ENCODE measurements at places on chromosomes 1 and 21.

DNA sequence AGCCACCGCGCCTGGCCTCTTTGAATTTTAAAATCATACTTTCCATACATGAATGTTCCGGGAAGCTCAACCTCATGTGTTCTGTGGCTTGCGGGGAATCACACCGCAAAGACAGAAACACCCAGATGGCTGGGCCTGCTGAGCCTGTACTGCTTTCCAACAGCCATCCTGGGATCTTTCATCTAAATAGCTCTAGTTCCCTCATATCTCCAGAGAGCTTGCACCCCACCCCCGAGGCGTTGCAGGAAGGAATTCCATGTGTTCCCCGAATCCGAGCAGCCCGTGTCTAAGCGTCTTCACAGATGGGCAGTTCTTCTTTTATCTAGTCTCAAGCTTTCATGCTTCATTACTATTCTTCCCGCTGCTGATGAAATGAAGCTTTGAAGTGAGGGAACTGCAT, 66.4 kb downstream of the IGSF21 start:
- DNase-seq = no peak

GRCh38 chr21:36350282-36350910, 30.4 kb downstream of the MORC3 start:
- no peak for DNase-seq

DNA sequence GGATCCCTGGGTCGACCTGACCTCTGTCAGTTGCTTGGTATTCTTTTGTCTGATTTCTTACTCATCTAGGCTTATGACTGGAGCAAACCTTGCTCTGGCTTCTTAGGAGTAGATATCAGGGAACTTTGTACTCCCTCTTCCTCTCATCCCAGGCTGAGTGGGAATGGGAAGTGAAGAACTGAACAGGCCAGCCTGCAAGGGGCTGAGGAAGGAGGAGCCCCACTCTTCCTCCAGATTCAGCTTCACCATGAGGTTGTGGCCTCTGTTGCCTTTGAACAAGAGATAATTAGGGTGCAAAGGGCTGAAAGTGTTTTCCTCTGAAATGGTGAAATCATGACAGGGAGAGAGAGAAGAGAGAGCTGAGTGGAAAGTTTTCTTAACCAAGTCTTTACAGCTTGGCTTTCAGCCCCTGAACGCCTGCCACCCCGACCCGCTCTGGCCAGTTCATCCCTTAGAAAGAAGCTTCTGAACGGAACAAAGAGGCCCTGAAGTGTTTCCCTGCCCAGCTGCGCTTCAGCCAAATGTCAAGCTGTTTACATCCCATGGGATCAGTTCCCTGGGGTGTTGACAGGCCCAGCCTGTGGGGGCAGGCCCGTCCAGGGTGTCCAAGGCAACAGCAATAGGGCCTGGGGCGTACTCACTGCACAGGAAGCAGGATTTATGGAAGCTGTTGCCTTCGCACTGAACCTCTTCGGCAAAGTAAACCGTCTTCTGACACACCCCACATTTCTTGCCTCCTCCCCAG, 11.2 kb downstream of the CSRP1 start:
- DNase-seq = no peak

DNA sequence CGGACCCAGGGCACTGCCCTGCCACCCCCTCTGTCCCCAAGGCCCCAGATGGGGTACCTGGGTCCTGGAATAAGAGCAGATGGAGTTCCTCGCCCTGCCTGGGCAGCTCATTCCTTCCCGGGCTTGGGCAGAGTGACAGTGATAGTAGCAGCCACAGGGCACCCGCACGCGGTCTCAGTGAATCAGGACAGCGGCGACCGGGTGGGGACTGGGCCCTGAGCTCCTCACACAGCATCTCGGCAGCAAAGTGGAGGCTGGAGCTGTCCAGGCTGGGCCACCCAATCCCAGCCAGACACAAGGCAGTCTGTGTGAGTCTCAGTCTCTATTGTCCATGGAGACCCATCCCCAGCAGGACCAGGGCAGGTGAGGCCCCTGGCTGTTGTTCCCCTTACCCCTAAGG, 37.4 kb upstream of the CCDC27 start:
- DNase-seq = no peak

GRCh38 chr1:185990565-185990964, 256.4 kb downstream of the HMCN1 start:
- no peak for DNase-seq

GRCh38 chr1:6944434-6944833, 159.2 kb downstream of the CAMTA1 start:
- DNase-seq = no peak

DNA sequence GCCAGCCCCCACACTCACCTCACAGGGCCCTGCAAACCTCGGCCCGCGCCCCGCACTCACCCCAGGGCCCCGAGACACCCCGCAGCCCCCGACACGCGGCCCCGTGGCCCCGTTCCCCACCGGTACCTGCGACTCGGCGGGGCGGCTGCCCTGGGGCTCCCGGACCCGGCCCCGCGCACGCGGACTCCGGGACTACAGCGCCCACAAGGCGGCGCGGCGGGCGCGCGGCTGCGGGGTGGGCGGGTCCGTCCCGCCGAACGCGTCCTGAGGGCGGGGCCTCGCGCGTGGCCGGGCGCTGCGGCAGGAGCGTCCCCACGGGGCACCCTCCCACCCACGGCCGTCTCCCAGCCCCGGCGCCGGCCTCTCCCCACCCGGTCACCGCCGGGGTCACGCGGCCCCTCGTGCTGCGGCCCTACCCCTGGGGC, at the start of gene SLC19A1:
SLC19A1 (minus strand) TSS at position 199 of the 425 bp plus-strand sequence. CDS start 4,481 bp downstream, outside the sequence.
- peak; percentile 75 for DNase-seq

GRCh38 chr1:43446881-43447835, 6.6 kb downstream of the HYI start:
- DNase-seq = no peak

- no peak for DNase-seq
These were observed 279.2 kb downstream of the RPS6KC1 start for GRCh38 chr1:213330281-213330680.

GRCh38 chr1:163063143-163063542, 6.0 kb upstream of the RGS4 start:
- no peak for DNase-seq

DNA sequence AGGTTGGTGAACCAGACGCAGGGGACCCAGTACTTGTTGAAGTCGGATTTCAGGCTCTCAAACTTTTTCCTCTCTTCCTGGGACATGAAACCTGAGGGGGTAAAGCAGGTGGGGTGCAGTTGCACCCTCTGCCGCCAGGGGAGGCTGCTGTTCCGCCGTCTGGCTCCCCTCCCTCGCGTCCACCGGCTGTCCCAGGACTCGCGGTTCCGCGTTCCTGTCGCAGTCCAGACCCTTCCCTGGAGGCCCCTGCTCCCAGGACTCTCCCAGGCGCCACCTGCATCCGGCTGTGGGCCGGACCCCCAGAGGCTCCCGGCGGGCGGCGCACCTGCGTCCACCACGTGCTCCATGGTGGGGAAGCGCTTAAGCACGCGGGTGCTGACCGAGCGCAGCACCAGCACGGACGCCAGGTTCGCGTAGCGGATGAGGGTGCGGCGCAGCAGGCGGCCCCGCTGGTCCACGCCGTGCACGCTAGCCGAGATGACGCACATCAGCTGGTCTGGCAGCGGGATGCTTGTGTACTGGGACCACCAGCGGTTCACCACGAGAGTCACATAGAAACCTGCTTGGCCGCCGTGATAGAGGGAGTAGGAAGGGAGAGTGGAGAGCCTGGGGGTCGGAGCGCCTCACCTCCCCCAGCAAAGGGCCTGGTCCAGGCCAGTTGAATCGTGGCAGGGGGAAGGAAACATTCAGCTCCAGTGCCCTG, 1.7 kb downstream of the BEST4 start:
- peak; percentile 77 for DNase-seq

GRCh38 chr1:39144924-39145323, 59.6 kb upstream of the MACF1 start:
- no peak for DNase-seq

DNA sequence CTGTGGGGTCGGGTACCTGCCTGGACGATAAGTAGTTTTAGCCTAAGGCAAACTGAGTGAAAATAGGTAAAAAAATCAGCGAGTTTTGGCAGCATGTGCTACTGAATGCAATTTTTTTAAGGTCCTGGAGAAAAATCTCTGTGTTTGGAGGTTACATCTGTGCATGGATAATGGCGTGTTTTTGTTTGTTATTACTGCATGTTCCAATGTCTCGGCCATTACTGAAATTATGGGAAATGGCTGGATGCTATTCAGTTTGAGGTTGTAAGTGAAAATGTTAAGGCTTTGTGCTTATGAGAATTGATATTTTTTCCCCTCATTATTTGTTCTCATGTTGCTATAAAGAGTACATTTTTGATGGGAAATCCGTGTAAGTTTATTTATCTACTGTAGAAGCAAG, 441.7 kb downstream of the PRDM2 start:
- DNase-seq = no peak

GRCh38 chr1:68218490-68218889, 13.8 kb downstream of the WLS start:
- DNase-seq = no peak

DNA sequence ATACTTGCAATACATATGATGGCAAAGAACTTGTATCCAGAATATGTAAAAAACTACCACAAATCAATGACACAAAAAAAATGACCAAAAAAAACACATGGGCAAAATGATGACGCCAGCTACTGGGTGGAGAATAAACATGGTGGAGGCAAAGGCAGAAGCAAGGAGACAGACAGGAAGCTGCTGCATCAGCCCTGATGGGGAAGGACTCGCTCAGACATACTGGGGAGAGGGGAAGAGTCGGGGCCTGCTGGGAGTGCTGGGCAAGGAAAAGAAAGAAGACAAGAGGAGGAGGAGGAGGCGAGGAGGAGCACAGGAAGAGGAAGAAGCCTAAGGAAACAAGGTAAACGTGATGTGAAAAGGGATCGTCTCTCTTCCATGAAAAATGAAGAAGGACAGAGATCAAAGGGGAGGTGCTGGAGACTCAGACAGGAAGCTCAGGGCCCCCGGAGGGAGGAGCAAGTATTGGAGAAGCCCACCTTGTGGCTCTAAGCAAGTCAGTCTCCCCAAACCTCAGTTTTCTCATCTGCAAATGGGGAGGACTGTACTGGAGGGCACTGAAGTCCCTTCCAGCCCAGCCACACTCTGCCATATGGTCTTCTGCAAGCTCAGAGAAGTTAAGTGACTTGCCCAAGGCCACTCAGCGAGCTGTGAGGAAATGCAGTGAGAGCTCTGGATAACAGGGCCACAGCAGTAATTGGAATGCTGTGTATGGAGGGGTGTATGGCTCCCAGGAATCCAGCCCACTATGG, 24.2 kb downstream of the OLFML2B start:
- no peak for DNase-seq

DNA sequence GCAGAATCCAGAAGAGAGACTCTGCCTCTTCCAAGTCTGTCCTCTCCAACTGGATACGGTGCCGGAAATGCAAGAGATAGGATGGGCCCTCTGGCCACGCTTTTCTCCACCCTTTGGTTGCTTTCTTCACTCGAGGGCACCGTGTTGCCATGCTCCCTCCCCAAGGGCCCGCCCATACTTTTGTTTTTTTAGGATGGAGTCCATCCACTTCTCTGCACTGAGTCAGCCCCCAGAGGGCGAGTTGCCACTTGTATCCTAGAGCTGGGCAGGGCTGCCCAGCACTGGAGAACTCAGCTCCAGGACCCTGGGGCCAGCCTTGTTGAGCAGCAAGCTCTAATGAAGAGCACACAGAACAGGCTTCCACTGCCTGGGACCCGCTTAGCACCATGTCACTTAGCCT, 25.5 kb downstream of the IFNGR2 start:
- DNase-seq = no peak

DNA sequence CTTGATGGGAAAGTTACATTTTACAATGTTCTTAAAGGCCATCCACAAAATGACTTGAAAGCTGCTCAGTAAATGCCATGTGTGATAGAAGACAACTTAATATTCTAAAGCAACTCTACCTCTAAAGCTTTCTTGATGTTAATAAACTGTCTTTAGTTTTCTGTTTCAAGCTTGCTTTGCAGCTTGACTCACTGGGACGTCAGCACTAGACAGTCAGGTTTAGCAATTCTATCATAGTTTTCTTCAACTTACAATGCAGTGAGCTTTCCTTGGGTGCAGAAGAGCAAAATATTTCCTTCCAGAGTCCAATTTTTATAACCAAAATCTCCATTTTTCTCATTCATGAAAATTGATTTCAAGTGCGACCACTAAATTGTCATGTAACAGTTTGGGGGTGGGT, 273.1 kb downstream of the NTNG1 start:
- DNase-seq = no peak

DNA sequence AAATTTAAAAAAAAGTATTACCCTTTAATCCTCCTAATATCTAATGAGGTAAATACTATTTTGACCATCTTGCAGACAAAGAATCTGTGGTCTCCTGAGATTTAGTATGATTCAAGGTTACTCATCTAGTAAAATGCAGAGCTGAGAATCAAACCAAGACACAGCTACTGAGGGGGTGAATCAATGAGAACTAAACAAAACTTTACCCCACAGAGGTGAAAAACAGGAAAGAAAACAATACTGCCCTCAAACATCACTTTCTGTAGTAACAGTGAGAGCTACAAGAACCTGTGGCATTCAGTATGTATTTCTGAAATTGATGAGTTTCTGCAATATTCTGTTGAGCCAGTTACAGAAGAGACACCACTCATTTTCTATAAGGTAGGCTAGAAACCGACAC, 85.1 kb downstream of the JAK1 start:
- DNase-seq = no peak

GRCh38 chr1:87449348-87449963, 120.8 kb downstream of the LMO4 start:
- peak; percentile 53 for DNase-seq

GRCh38 chr1:206693592-206693991, 8.9 kb downstream of the MAPKAPK2 start:
- no peak for DNase-seq

- DNase-seq = no peak
These were observed 4.8 kb downstream of the FTCD start for GRCh38 chr21:46150491-46151121.

GRCh38 chr1:65846866-65847265, 54.2 kb downstream of the PDE4B start:
- DNase-seq = no peak
